Activated CD4-positive, alpha-beta memory T cell treated with anti-CD3 and anti-CD28 coated beads, Interleukin-2, amount 10 ng/mL, durations not matched to agents 7 days and 5 days (primary cell): ENCODE measurements at places on chromosomes 11 and 22. TPM values are rescaled to one million over a fixed set of nuclear protein-coding genes. Genes with fewer than 3 reads are reported as not detected.

- DNase-seq = no peak
Measured at GRCh38 chr11:130829920-130830511, 86.3 kb downstream of the SNX19 start.

- no peak for DNase-seq
Measured at GRCh38 chr22:36520423-36520822, 8.5 kb downstream of the EIF3D start.

GRCh38 chr22:37262346-37262745 lies 18.3 kb upstream of the RAC2 start:
- no peak for DNase-seq

The C11orf42 gene
- not detected for total RNA-seq

The KRTAP5-8 gene
- not detected for total RNA-seq
